MCF 10A (cell line): ENCODE measurements at places on chromosomes 13 and 19. TPM values are rescaled to one million over a fixed set of nuclear protein-coding genes. Genes with fewer than 3 reads are reported as not detected.
A peak's percentile ranks its signal among the peaks of the same experiment; 100 is the strongest.

The NCR1 gene
- total RNA-seq, result not detected in 2 replicates

GRCh38 chr19:33697766-33698165 lies 76.0 kb downstream of the CHST8 start:
- H3K27me3 ChIP-seq, result no peaks in the 10 kb centered on the region
- no peak for DNase-seq
- no peak overlapping the region for H3K27ac ChIP-seq
- H3K36me3 ChIP-seq, result no peaks in the 10 kb centered on the region
- no peak overlapping the region for H3K4me3 ChIP-seq
- H3K4me1 ChIP-seq, result no peaks in the 10 kb centered on the region

GRCh38 chr19:47253467-47253881 lies 2.9 kb upstream of the CCDC9 start:
- DNase-seq, result peak; percentile 88
- no peak overlapping the region for H3K4me3 ChIP-seq
- no peak overlapping the region for H3K27ac ChIP-seq
- H3K36me3 ChIP-seq, result peaks cover 8% of the 10 kb centered on the region
- peaks cover 16% of the 10 kb centered on the region for H3K4me1 ChIP-seq

The ACER1 gene
- not detected in 2 replicates for total RNA-seq

DNA sequence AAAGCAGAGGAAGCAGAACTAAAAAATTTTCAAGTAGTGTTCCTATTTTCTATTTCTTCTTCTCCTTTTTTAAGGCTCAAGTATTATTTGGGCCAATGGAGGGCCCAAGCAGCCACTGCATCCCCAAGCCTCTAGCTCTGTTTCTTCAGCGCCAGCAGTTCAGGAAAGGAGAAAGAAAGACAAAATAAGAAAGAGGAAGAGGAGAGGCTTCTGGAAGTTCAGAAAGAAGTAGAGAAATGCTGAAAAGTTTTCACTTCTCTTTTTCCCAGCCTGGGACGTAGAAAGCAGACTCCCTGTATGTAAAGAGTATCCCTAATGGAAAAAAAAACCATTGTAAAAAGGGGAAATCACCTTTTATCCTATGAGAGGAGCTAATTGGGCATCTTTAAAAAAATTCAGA lies 165.5 kb upstream of the KLF12 start:
- no peak for DNase-seq
- H3K27me3 ChIP-seq, result no peaks in the 10 kb centered on the region
- no peak overlapping the region for H3K27ac ChIP-seq

The GAMT gene
- total RNA-seq, result 3.2 and 7.0 TPM in 2 replicates

The TMEM145 gene
- not detected in 2 replicates for total RNA-seq

DNA sequence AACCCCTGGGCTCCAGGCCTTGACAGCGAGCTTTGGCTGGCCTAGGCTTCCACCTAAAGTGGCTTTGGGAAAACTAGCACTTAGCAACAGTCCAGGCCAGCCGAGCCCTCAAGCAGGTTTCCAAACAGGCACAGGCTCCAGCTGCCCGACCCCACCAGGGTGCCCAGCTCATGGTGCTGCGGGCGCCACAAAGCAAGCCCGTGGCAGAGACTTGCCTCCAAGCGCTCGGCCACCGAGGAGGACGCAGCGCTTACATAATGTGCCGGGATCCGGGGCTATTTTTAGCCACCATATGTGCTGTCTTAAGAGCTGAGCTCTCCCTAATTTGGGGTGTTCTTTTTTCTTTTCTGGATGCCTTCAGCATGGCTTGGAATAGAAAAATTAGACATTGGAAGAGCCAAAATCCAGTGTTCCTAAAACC lies 56.1 kb upstream of the F7 start:
- H3K4me3 ChIP-seq, result no peak overlapping the region
- H3K27ac ChIP-seq, result no peak overlapping the region
- H3K4me1 ChIP-seq, result no peaks in the 10 kb centered on the region
- no peak for DNase-seq
- peaks cover 39% of the 10 kb centered on the region for H3K27me3 ChIP-seq

The UBE2L5 gene
- total RNA-seq, result not detected in 2 replicates

GRCh38 chr19:15062036-15062435 lies 12.8 kb downstream of the CASP14 start:
- no peak for DNase-seq
- H3K4me1 ChIP-seq, result no peaks in the 10 kb centered on the region
- H3K4me3 ChIP-seq, result no peak overlapping the region
- H3K27me3 ChIP-seq, result peaks cover 12% of the 10 kb centered on the region

The ZNF724 gene
- total RNA-seq, result 5.3 and 6.9 TPM in 2 replicates

The GFY gene
- total RNA-seq, result not detected in 2 replicates

GRCh38 chr19:50728084-50728737 lies 5.0 kb downstream of the CLEC11A start:
- H3K4me3 ChIP-seq, result no peak overlapping the region
- H3K4me1 ChIP-seq, result peaks cover 3% of the 10 kb centered on the region
- no peaks in the 10 kb centered on the region for H3K27me3 ChIP-seq
- H3K27ac ChIP-seq, result no peak overlapping the region

DNA sequence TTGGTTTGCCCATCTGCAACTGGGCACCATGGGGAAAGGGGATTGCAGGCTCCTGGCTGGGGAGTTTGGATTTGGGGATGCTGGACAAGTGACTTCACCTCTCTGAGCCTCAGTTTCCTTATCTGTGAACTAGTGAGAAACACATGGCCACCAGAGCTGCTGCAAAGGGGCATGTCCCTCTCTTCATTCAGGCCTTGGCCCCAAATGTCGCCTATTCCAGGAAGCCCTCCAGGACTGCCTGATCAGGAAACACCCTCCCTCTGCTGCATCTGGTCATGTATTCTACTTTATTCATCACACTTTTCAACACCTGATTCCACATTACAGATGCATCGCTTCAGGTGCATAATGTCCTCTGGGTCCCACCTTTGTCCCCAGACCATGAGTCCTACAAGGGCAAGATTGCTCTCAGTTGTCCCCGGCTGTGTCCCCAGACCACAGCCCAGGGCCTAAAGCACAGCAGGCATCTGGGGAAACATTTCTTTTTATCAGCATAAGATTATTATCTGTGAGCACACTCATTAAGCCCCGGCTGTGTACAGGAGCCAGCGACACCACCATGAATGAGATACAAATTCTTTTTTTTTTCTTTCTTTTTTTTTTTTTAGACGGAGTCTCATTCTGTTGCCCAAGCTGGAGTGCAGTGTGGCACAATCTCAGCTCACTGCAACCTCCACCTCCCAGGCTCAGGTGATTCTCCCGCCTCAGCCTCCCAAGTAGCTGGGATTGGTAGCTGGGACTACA lies 37.5 kb downstream of the ARRDC2 start:
- peak overlapping the region; percentile 39 for H3K27ac ChIP-seq
- H3K4me1 ChIP-seq, result peaks cover 15% of the 10 kb centered on the region
- peak overlapping the region; percentile 14 for H3K4me3 ChIP-seq
- no peaks in the 10 kb centered on the region for H3K36me3 ChIP-seq
- H3K27me3 ChIP-seq, result no peaks in the 10 kb centered on the region

- H3K4me1 ChIP-seq, result no peaks in the 10 kb centered on the region
- H3K27ac ChIP-seq, result no peak overlapping the region
- H3K27me3 ChIP-seq, result no peaks in the 10 kb centered on the region
- no peaks in the 10 kb centered on the region for H3K36me3 ChIP-seq
- H3K4me3 ChIP-seq, result no peak overlapping the region
- no peak for DNase-seq
Observed at GRCh38 chr13:22256111-22256639, 585.3 kb downstream of the FGF9 start.

DNA sequence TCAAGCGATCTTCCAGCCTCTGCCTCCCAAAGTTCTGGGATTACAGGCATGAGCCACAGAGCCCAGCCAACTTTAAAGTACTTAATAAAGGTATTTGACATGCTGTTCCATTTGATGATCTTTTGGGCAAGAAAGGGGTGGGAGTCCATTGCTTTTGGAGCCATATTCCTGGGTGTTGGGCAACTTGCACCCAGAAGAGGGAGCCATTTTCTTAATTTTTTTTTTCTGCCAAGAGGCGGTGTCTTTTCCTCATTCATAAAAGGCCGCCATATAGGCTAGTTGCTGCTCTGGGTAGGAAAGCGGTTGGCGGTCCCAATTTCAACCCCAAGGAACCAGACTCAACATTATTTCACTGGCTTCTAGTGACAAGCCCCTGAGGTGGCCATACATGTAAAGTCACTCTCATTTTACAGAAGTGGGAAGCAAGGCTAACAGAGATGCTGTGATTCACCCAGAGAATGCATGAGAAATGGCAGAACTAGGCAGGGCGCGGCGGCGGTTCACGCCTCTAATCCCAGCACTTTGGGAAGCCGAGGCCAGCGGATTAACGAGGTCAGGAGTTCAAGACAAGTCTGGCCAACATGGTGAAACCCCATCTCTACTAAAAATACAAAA lies 139.6 kb downstream of the CACNA1A start:
- H3K4me3 ChIP-seq, result no peak overlapping the region
- H3K36me3 ChIP-seq, result no peaks in the 10 kb centered on the region
- no peaks in the 10 kb centered on the region for H3K4me1 ChIP-seq
- DNase-seq, result peak; percentile 61
- H3K27me3 ChIP-seq, result no peaks in the 10 kb centered on the region

DNA sequence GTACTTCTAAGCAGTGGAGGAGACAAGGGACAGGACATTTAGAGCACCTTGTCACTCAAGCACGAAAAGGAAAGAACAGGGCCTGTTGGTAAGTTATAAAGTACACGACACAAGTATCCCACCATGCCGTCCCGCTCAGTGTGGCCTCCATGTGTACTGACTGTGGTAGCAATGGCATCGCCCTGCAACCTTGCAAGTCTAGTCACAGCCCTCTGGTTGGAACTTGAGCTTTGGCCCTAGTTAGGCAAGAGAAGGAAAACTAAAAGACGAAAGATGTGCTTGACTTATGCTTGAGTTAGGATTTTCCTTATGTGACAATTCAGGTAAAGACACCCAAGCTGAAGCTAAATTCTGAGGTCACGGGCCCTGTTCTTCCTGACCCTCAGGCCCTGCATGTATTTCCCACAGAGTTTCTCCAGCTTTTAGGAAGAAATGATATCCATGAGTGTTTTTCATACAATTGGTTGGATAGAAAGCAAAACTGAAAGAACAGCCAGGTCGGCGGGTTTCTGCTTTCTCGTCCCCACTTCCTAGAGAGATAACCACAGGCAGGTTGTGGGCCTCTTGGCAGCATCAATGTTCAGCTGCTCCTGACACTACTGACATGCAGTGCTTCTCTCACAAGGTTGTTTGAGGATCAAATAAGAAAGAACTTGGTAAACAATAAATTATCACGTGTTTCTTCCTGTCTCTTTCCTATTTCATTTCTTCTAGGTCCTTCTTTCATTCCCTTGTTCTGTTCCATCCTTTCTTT lies 216.2 kb downstream of the IRS2 start:
- H3K4me1 ChIP-seq, result no peaks in the 10 kb centered on the region
- H3K27ac ChIP-seq, result no peak overlapping the region
- no peak overlapping the region for H3K4me3 ChIP-seq
- DNase-seq, result no peak

The LILRA5 gene
- total RNA-seq, result not detected in 2 replicates

- no peaks in the 10 kb centered on the region for H3K4me1 ChIP-seq
- H3K27me3 ChIP-seq, result no peaks in the 10 kb centered on the region
- no peak overlapping the region for H3K27ac ChIP-seq
- peaks cover 6% of the 10 kb centered on the region for H3K36me3 ChIP-seq
- peak; percentile 32 for DNase-seq
Observed at GRCh38 chr19:11257846-11258380, 4.4 kb downstream of the DOCK6 start.

- H3K36me3 ChIP-seq, result no peaks in the 10 kb centered on the region
- no peak for DNase-seq
- no peaks in the 10 kb centered on the region for H3K27me3 ChIP-seq
- no peak overlapping the region for H3K27ac ChIP-seq
- H3K4me1 ChIP-seq, result no peaks in the 10 kb centered on the region
Observed at GRCh38 chr13:74555651-74556420, 421.6 kb upstream of the KLF12 start.

DNA sequence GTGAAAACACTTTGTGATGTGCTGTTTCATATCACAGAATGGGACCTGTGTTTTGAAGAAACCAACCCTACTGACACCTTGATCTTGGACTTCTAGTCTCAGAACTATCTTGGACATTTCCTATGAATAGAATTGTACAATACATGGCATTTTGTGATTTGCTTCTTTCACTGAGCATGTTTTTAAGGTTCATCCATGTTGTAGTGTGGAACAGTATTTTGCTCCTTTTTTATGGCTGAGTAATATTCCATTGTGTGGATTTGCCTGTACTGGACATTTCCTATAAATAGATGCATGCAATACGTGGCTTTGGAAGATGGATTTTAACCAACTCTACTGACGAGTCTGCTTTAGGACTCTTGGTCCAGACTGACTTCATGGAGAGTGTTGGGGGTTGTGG lies 46.8 kb downstream of the VAV1 start:
- H3K27ac ChIP-seq, result no peak overlapping the region
- H3K4me1 ChIP-seq, result peaks cover 5% of the 10 kb centered on the region
- no peak overlapping the region for H3K4me3 ChIP-seq
- H3K27me3 ChIP-seq, result no peaks in the 10 kb centered on the region
- H3K36me3 ChIP-seq, result no peaks in the 10 kb centered on the region

DNA sequence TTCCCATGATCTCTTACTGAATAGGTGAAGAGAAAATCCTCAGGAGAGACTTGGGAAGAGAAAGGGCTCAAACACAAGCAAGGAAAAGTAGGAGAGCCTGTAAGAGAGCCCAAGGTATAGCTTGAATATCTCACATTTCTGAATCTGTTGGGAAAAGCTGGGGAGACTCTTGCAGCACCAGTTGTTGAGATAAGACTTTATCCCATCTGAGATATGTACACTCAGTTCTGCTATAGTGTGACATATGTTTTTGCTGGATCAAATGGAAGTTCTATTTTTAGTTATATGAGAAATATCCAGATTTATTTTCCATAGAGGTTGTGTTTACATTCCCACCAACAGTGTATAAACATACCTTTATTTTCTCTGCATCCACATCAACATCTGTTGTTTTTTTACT lies 246.1 kb downstream of the NDFIP2 start:
- no peaks in the 10 kb centered on the region for H3K36me3 ChIP-seq
- no peak for DNase-seq
- no peak overlapping the region for H3K27ac ChIP-seq

DNA sequence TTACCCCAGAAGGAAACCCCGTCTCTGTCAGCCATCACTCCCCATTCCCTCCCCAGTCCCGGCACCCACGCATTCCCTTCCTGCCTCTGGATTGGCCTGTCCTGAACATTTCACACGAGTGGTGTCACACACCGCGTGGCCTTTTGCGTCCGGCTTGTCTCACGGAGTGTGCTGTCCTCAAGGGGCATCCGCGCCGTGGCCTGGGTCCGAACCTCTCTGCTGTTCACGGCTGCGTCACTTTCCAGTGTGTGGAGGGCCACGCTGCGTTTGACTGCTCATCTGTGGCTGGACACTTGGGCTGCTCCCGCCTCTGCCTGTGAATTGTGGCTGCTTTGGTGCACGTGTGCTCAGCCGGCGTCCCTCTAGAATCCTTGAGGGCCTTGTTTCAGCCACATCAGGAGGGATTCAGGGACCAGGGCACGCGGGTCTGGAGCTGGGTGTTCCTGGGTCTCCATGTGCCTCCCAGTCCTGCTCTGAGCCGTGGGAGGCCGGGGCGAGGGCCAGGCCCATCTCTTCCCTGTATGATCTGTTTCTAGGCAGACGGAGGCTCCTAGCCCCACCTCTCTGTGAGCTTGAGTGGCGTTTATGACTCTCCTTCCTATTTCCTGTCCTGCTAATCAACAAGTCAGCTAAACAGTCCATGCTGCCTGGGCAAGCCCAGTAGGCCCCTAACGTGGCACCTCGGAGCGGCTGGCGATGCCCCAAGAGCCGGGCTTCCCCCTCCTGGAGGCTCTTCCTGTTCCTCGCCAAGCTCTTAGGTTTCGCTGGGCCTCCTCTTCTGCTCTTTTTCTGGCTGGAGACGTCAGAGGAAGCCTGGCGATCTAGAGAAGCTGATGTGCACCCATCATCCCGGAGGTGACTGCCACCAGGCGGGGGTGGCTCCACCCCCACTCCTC lies 8.1 kb downstream of the STK11 start:
- peak; percentile 91 for DNase-seq
- H3K36me3 ChIP-seq, result peaks cover 54% of the 10 kb centered on the region
- peaks cover 46% of the 10 kb centered on the region for H3K4me1 ChIP-seq
